ENCODE measurements at places on chromosomes 7 and 10. TPM values are rescaled to one million over a fixed set of nuclear protein-coding genes. Genes with fewer than 3 reads are reported as not detected.

- no peak for ATAC-seq
Measured at GRCh38 chr7:134120405-134120804, 6.7 kb upstream of the LRGUK start.

DNA sequence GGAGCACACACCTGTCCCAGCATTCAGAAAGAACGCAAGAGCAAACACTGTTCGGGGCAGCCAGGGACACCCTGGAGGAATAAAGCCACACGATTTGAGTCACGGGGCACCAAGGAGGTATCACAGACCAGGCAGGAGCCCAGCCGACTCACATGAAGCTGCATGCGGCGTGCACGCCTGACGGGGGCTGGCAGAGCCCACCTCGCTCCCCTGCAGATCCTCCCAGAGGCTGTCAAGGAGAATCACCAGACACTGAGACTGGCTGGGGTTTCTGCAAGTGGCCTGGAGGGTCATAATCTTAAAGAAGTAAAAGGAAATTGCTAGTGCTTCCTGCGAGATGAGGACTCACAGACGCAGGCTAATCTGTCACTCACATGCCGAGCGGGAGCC, 61.6 kb downstream of the TCERG1L start:
- no peak for ATAC-seq

DNA sequence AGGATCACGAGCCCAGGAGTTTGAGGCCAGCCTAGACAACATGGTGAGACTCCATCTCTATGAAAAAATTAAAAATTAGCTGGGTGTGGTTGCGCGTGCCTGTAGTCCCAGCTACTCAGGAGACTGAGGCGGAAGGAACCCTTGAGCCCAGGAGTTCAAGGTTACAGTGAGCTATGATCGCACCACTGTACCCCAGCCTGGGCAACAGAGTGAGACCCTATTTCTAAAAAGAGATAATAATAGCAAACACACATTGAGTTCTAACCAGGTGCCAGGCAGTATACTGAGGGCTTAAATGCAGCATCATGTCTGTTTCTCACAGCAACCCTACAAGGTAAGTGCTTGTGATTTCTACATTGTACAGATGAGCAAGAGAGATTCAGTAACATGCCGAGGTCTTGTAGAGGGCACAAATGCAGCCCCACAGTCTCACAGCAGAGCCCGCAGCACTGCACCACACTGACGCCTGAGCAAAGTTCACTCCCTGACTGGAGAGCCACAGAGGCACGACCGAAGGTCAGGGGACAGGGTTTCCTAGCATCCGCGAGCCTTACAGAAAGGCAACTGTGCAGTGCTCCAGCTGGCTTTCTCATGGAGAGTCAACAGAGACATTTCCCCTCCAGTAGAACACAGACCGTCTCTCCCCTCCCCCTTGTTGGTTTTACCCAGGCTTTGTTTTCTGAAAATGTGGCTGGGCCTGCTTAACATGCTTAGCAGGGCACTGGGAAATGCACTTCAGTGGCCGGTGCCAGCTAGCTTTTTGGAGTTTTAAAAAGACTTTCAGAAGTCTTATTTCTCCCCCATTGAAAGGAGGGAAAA, 36.5 kb downstream of the PDSS1 start:
- peak; percentile 90 for ATAC-seq

- ATAC-seq = no peak
Measured at GRCh38 chr7:88401009-88401623, 94.4 kb upstream of the STEAP4 start.

- no peak for ATAC-seq
Measured at GRCh38 chr7:39838326-39838725, 111.7 kb upstream of the CDK13 start.

The C1QL3 gene
- 0.73 TPM for total RNA-seq

The MYO3A gene
- 2.7 TPM for total RNA-seq

GRCh38 chr10:74150204-74150989, at the start of gene AP3M1:
Gene AP3M1 (minus strand): TSS chr10:74150828. CDS start chr10:74138379, 12,449 bp downstream.
- ATAC-seq = peak; percentile 69

- ATAC-seq = no peak
Measured at GRCh38 chr7:7695111-7695817, 23.1 kb downstream of the RPA3 start.
